Tibial artery (tissue), 4 donors: ENCODE measurements at places on chromosomes 6 and 20.

GRCh38 chr20:37362231-37362792, 16.4 kb downstream of the SRC start:
- no peak for DNase-seq

DNA sequence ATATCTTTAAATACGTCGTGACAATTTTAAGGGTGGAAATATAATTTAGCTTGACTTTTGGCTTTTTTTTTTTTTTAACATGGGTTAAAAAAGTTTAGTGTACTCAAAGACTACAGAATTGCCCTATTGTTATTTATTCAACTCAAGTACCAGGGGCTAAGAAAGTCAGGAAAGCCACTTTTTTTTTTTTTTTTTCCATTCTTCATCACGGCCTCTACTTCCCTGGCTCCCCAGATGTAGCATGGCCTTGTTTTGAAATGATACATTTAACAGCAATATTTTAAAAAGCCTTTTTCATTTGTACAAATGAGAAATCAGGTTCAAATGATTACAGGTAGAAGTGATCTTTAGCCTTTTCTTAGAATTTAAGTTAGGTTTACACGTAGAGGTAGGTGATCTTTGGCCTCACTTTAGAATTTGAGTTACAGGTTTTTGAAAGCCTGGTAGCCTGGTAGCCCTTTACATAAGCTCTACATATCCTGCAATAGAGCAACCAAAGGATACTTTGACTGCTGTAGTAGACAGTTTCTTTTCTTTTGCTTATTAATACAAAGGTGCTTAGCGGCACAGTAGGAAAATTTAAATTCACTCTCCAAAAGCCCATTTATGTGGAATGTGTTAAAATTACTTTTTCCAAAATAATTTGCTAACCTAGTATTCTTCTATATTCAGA, 160.5 kb upstream of the MMS22L start:
- DNase-seq = no peak

GRCh38 chr6:8321671-8322404, 113.5 kb downstream of the SLC35B3 start:
- no peak for DNase-seq

GRCh38 chr6:1162367-1163275, 149.3 kb upstream of the FOXQ1 start:
- DNase-seq = no peak

- no peak for DNase-seq
These were observed 95.5 kb downstream of the GJA10 start for GRCh38 chr6:89989742-89990141.

DNA sequence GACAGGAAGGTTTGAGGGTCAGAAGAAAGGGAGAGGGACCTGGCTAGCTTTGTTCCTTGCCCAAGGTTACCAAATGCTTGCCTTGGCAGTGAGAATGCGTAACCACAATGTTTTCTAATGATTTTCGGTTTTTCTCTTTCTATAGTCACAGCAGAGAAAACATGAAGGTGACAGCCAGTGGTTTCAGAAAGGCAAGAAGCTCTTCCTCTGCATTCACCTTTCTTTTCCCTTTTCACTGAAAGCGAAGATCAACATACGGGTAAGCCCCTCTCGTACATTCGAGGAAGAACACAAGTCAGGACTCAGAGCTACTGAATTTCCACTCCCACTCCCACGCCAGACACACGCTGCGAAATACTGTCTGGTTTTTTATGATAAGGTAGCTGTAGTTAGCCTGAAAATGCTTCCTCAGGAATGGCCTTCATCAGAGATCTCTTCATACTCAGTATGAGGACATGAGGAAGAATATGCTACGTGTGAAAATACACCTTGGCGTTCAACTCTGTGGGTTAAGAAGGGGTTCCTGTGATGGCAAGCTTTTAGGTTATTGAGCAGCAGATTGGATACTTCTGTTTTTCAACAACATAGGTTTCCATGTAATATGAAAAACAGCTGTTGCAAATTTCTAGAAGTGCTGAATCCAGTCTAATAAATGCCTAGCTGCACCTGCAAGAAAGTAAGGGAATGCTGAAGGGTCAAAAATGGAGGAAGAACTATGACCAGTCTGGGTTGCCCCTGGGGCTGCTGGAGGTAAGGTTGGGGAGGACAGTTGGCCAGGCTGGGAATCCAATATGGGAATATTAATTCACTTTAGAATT, 7.4 kb upstream of the CD83 start:
- no peak for DNase-seq

DNA sequence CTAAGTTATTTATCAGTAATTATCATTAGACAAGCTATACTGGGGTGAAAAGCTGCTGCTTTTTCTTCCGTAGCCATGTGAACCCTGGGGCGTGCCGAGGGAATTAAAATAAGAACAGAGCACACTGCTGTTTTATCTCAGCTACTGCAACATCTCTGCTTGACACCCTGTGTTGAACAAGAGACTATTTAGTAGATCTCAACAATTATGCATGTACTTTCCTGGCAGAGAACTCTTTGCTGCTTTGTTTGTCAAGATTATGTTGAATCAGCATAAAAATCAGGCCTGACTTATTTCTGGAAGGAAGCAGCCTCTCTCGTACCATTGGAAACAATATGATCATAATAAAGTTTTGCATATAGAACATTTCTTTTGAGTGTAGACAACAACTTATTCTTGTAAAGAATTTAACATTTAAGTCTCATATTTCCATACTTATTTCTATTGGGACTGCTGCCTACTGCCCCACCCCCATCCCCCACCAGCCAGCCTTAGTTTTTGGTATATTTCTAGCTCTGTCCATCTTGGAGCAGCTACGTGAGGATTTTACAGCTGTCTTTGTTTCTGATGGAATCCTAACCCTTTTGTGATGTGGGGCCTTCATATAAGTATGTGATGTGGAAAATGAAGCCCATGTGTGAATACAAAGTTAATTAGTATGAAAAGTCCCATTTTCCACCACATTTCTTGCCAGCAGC, 1011.4 kb downstream of the KIF16B start:
- DNase-seq = no peak

- peak; percentile 68 for DNase-seq
These were observed 44.9 kb upstream of the SUPT3H start for GRCh38 chr6:45422503-45423110.

DNA sequence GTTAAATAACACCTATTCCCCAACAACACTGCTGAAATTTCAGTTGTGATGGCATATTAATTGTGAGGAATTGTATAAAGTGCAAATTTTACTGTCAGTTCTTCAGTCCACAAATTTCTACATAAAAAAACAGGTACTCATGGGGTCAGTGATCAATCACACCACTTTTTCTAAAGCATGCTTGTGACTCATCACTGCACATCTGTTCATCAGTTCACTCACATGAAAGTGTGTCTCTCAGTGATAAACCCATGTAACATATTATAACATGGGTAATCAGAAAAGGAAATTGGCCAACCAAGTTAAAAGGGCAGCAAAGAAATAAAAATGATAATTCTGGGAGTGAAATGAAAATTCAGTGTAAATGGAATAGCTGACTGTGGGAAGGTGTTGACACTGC, 234.7 kb upstream of the FKBP1C start:
- DNase-seq = no peak

GRCh38 chr20:34708621-34709043, 4.5 kb downstream of the TP53INP2 start:
- DNase-seq = peak; percentile 77

- DNase-seq = no peak
These were observed 197.4 kb upstream of the KCNG1 start for GRCh38 chr20:51220293-51220706.

DNA sequence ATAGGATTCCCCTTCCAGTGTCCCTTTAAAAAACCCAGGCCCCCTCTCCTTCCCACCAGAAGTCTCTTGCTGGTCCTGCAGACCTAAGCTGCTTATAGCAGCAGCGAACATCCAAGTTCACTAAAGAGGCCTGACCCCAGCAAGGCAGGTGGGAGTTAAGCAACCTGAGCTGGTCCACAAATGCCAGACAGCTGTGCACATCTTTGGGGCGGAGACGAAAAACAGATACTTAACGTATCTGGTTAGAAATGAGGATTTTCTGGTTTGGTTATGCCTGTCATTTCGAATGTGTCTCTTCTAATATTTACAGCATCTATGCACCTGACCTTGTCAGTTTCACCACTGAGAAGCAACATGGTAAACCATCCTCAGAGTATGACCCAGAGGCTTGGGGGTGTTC, 87.8 kb downstream of the SLC2A10 start:
- no peak for DNase-seq

- DNase-seq = no peak
These were observed 582.4 kb downstream of the PHF3 start for GRCh38 chr6:64217721-64218620.

GRCh38 chr20:36744764-36745191, 1.1 kb downstream of the NDRG3 start:
- peak; percentile 46 for DNase-seq

- DNase-seq = no peak
These were observed 245.4 kb upstream of the PREP start for GRCh38 chr6:105648276-105648675.
